ENCODE measurements at places on chromosomes 2 and 18. TPM values are rescaled to one million over a fixed set of nuclear protein-coding genes. Genes with fewer than 3 reads are reported as not detected.

The SFXN5 gene
- total RNA-seq: 19.0 TPM

The AQP12B gene
- total RNA-seq: not detected

The CCDC150 gene
- 19.7 TPM for total RNA-seq

The CXCR1 gene
- not detected for total RNA-seq

The UGT1A8 gene
- 0.09 TPM for total RNA-seq

The MC2R gene
- total RNA-seq: not detected

The KLHL14 gene
- not detected for total RNA-seq

The HDHD2 gene
- total RNA-seq: 24.3 TPM

All from fibroblast of the aortic adventitia (primary cell).